Activated CD4-positive, alpha-beta T cell treated with anti-CD3 and anti-CD28 coated beads for 36 hours (primary cell): ENCODE measurements at places on chromosomes 5 and 9. TPM values are rescaled to one million over a fixed set of nuclear protein-coding genes. Genes with fewer than 3 reads are reported as not detected.

SPINK13 gene
- not detected for total RNA-seq

MAML1 gene
- total RNA-seq = 32.6 TPM

LCN1 gene
- total RNA-seq = not detected

DNA sequence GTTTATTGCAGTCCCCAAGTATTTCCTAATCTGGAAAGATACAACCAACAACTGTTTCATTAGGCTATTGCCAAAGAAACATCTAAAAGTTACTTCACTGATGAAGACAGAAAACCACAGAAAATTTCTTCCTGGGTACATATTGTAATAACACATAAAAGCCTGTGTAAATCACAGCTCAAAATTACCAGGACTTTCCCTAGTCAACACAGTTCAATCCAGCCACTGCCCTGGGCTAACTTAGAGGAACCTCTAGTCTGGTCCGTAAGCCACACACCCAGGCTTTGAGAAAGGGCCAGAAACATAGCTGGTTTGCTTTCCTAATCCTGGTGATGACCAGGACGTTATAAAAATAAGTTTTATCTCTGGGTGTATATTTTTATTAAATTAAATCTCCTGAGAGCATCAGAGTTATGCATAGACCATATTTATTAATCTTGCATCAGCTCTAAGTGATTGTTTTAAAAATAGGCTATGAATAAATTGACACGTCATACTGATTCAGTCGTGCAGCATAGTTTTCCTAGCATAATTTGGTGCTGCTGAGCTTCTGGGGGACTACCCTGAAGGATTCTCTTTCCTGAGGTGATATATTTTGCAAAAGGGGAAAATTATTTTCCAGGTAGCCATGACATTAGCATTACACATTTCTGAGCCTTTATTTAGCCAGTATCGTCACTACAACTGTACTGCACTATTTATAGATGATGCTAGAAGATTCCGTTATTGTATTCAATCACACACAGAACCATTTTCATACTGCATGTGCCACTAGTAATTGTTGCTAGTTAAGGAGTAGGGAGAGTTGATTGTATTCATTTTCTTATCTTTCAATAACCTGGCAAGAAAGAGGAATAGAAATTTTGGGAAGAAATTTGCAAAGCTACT, 12.6 kb upstream of the MUSK start:
- H3K27ac ChIP-seq = no peak overlapping the region
- no peaks in the 10 kb centered on the region for H3K27me3 ChIP-seq
- H3K4me3 ChIP-seq = no peak overlapping the region
- no peaks in the 10 kb centered on the region for H3K36me3 ChIP-seq
- no peaks in the 10 kb centered on the region for H3K4me1 ChIP-seq

DNA sequence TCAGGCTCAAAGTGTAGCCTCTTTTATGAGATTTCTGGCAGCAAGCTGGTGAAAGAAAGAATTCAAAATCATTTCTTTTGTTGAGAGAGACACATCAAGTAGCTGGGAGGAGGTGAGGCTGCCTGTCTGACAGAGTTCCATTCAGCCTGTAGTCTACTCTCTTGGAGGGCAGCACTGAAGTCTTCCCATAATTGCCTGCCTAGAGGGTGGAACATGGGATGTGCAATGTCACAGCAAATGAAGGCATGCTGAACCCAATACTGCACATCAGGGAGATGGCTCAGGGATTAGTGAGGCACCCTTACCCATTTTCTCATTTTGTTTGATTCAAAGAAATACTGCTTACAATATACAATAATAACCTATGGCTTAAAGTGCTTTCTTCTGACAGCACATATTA, 475.7 kb downstream of the TMEM232 start:
- H3K4me1 ChIP-seq = no peaks in the 10 kb centered on the region
- no peak overlapping the region for H3K27ac ChIP-seq
- no peaks in the 10 kb centered on the region for H3K27me3 ChIP-seq
- no peak for DNase-seq
- H3K4me3 ChIP-seq = no peak overlapping the region

DNA sequence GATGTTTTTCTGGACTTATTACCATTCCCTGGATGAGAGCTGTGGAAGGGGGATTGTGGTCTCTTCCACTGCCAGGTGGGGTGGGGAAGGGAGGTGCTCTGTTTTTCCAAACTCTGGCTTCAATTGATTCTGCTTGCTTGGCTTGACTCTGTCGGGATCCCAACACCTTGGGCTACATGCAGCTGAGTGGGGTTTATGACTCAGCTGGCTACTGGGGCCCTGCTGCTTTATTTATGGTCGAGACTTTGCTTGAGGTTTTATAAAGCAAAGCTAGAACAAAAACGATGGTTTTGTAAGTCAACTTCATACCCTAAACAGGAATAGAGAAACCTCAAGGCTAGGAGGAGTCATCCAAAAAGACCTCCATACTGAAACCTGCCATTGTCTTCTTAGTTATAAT, 76.3 kb downstream of the AOPEP start:
- H3K36me3 ChIP-seq = peaks cover 47% of the 10 kb centered on the region
- no peak overlapping the region for H3K27ac ChIP-seq
- no peak overlapping the region for H3K4me3 ChIP-seq
- peak; percentile 54 for DNase-seq
- peaks cover 26% of the 10 kb centered on the region for H3K4me1 ChIP-seq

GRCh38 chr5:150234576-150235499, 45.0 kb downstream of the SLC6A7 start:
- no peak for DNase-seq
- no peaks in the 10 kb centered on the region for H3K27me3 ChIP-seq
- H3K4me1 ChIP-seq = no peaks in the 10 kb centered on the region
- no peak overlapping the region for H3K27ac ChIP-seq

- no peaks in the 10 kb centered on the region for H3K36me3 ChIP-seq
- no peak overlapping the region for H3K27ac ChIP-seq
- no peak for DNase-seq
- H3K4me1 ChIP-seq = no peaks in the 10 kb centered on the region
- peaks cover 1% of the 10 kb centered on the region for H3K27me3 ChIP-seq
Measured at GRCh38 chr5:136957428-136957827, 541.7 kb downstream of the SPOCK1 start.

DNA sequence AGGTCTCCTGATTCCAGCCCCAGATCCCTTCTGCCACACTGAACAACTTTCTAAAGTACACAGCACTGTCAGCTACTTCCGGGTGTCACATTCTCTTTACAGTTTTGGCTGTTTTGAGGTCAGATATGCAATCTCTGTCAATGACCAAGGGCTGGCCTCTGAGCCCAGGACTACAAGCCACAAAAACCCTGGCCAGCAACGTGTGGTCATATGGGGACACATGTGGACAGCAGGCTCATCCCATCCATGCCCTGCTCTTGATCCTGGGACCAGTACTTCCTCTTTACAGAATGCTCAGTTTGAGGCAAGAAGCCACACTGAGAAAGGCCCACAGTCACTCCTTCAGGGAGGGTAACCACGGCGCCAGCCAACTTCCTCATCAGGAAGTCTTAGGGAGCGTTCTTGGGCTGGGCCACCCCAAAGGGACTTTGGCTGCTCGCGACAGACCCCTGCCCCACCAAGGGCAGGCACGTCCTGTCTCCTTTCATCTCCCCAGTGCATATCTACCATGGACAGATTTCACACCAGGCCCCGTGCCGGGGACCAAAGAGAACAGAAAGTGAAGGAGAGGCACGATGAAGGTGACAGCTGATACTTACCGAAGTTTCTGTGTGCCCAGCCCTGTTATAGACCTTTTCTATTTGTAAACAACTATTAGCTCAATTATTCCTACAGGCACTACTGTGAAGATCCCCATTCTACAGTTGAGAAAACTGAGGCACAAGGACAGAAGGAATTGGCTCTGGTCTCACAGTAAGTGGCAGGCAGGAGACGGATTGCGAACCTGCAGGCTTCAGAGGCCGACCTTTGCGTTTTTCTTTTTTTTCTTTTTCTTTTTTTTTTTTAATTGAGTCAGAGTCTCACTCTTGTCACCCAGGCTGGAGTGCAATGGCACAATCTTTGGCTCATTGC, 37.3 kb downstream of the STK10 start:
- no peaks in the 10 kb centered on the region for H3K27me3 ChIP-seq
- H3K4me1 ChIP-seq = peaks cover 80% of the 10 kb centered on the region
- peak overlapping the region; percentile 58 for H3K4me3 ChIP-seq
- peak overlapping the region; percentile 95 for H3K27ac ChIP-seq
- peaks cover 59% of the 10 kb centered on the region for H3K36me3 ChIP-seq
- peak; percentile 49 for DNase-seq

GRCh38 chr5:172648013-172648381, 6.9 kb downstream of the NEURL1B start:
- H3K36me3 ChIP-seq = no peaks in the 10 kb centered on the region
- no peak overlapping the region for H3K4me3 ChIP-seq
- no peak for DNase-seq
- H3K4me1 ChIP-seq = no peaks in the 10 kb centered on the region

DNA sequence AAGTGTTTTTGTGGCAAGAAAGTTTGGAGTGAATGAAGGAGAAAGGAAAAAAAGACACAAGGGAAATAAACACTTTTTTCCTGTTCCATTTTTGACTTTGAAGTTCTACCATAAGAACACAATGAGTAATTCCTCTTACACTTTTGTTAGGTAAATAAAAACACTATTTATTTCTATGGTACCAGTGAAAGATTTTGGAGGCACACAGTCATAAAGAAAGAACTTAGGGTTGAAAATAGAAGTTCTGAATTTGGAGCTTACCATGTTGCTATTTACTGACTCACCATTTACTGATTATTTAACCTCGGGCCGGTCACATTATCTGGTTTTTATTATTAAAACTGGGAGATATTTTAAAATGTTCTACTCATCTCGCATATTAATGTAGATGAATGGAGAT, 367.8 kb downstream of the TLE1 start:
- no peaks in the 10 kb centered on the region for H3K36me3 ChIP-seq
- no peak for DNase-seq
- H3K4me3 ChIP-seq = no peak overlapping the region
- no peaks in the 10 kb centered on the region for H3K27me3 ChIP-seq
- no peaks in the 10 kb centered on the region for H3K4me1 ChIP-seq

DNA sequence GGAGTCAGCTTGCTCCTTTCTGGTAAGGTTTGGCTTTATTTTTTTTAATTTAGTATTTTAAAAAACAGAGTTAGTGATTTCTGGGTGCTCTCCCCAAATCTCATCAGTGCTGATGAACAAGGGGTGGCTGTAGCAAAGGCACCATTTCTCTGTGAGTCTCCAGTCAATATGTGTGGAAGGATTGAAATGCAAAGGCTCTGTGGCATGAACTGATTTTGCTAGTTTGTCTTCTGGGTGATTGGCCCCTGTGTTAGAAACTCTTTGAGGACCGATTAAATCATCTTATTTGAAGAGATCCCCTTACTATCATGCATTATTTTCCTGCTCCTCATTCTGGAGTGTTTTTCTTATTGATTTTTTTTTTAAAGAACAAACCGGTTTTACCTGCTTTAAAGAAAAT, 596 bp downstream of the TEK start:
- H3K27me3 ChIP-seq = peaks cover 3% of the 10 kb centered on the region
- H3K4me1 ChIP-seq = no peaks in the 10 kb centered on the region
- H3K27ac ChIP-seq = no peak overlapping the region
- no peak overlapping the region for H3K4me3 ChIP-seq
- no peaks in the 10 kb centered on the region for H3K36me3 ChIP-seq

GRCh38 chr5:179264783-179265513, 80.3 kb downstream of the ADAMTS2 start:
- no peaks in the 10 kb centered on the region for H3K27me3 ChIP-seq
- H3K36me3 ChIP-seq = no peaks in the 10 kb centered on the region
- no peak for DNase-seq
- H3K4me1 ChIP-seq = no peaks in the 10 kb centered on the region
- H3K27ac ChIP-seq = no peak overlapping the region
- no peak overlapping the region for H3K4me3 ChIP-seq
